ENCODE measurements at places on chromosomes 2 and 18.
A peak's percentile ranks its signal among the peaks of the same experiment; 100 is the strongest.

DNA sequence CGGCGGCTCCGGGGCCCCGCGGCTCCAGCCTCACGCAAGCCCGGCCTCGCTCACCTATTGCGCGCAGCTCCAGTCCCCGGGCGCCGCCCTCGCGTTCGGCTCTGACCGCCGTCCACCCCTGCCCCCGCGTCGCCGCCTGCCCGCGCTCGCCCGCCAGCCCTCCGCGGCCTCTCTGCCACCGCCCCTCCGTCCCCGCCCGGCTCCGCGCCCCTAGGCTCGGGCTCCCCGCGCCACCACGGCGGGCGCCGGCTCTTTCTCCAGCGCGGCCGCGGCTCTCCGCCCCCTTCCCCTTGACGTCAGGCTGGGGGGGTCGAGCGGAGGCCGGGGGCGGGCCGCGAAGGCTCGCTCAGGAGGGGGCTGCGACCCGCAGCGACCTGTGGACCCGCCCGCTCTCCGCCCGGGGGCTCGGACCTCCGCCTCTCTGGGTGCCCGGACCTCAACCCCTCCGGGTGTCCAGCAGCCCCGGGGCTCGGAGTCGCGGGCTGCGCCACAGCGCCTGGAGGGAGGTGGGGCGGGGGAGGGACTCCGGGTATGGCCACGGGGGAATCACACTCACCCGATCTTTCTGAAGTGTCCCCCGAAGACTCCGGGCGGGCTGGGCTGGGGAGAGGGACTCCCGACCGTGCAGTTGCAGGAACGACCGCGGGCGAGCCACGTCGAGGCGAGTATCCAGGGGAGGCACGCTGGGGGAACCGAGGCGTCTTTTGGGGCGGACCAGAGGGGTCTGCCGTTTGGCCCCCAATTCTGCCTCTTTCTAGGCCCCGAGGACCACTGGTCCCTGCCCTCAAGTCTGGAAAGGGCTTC is at the start of gene SEMA4C:
Gene SEMA4C (minus strand): TSS at position 259 of the 804 bp plus-strand sequence. CDS start 2,194 bp downstream, outside the sequence.
- peak; percentile 69 for DNase-seq

DNA sequence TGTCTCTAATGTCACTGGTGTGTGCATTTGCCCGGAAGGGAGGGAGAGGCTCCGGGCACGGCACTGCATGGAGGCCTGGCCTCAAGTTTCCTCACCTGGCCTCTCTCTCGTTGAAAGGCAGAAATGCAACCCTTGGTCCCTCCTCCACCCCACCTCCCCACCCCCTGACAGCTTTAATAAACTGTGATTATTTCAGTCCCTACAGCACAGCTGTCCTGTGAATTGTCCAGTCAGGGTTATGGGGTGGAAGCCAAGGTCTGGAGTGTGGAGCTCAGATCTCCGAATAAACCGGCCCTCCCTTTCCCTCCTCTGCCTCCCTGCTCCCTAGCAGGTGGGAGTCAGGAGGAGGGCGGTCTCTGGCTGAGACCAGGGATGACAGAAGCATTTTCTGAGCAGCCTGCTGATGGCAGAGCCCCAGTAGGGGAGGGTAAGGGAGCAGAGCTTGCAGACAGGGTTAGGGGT is 199.2 kb upstream of the SMAD2 start:
- no peak for DNase-seq

DNA sequence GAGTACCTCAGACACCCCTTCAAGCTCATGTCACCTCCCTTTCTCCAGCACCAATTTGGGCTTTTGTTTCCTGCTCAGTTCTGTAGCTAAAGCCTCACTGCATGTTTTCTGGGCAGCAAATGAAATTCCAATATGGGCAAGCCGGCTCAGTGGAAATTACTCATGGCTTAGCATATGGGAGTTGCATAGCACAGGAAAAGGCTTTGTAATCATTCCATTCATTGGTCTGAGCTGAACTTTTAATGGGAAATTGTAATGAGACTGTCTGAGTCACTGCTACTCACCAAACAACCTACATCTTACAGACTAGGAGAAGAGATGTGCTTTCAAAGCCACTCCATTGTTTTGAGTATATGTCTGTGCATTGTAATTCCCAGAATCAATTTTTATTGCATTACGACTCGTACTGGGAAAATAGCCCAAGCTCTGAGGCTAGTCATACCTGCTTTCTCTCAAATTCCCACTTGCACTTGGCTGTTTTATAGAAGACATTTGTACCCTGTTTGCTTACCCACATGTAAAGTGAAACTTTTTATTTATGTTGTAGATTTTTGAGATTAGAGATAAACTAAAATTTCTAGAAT is 139.5 kb upstream of the LRATD1 start:
- DNase-seq, result no peak

DNA sequence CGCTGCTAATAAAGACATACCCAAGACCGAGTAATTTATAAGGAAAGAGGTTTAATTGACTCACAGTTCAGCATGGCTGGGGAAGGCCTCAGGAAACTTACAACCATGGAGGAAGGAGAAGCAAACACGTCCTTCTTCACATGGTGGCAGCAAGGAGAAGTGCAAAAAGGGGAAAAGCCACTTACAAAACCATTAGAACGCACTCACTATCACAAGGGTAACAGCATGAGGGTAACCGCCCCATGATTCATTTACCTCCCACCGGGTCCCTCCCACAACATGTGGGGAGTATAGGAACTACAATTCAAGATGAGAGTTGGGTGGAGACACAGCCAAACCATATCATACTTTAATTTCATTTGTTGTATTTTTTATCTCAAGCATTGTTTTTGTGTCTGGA is 67.5 kb downstream of the ATP9B start:
- no peak for DNase-seq

DNA sequence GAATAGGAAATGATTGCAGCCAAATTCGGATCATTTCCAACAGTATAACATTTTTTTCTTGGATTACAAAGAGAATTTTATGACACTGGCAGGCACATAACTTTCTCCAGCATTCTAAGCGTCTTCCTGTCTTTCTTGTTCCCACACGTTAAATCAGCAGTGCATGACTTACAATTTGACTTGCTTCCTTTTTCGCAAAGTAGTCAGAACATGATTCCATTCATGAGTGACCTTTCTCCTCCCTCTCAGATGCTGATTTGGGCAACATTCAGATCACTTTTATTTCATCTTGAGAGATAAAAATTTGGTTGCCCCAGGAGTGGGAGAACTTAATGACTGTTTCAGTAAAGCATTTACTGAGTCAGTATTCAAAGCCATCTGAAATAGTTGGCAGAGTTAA is 858.7 kb upstream of the ACVR2A start:
- DNase-seq, result no peak

DNA sequence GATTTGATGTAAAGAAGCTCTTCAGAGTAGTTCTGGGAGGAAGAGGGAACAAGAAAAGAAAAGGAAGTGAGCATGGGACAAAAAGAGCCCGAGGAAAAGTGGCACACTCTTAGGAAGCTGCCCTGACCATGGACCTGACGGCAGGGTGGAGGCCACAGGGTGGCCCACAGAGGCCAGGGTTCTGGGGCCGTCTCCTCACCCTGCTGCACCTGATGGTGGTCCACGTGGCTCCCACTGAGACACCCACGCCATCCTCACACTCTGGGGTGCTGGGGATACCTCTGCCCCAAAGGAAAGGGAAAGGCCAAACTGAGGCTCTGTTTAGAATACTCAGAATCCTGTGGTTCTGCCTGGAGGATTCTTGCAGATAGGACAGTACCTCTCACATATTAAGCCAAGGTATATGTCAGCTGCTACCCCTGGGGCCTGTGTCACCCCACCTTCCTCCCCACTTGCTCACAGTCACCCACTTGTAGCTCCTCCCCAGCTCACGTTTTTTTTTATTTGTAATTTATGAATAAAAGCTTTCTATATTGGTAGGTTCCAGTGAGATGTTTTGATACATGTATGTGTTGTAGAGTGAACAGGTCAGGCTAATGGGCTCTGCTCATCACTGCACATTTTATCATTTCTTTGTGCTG is 171.1 kb downstream of the LDLRAD4 start:
- DNase-seq, result no peak

DNA sequence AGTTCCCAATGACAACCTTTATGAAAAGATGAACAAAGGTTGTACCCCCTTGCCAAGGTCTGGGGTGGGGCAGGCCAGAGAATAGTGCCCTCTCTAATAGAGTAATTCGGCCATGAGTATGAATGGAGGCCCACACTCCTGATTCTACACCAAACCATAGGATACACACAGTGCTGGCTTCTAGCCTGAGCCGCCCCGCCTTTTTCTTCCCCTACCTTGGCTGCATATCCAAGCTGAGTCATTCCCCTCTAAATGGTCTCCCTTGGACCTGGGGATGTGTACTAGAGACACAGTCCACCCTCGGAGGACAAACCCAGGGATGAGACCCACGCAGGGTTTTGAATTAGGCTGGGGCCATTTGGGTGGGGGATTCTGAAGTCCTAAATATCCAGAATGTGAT is 107.2 kb upstream of the CAPN13 start:
- DNase-seq, result no peak

DNA sequence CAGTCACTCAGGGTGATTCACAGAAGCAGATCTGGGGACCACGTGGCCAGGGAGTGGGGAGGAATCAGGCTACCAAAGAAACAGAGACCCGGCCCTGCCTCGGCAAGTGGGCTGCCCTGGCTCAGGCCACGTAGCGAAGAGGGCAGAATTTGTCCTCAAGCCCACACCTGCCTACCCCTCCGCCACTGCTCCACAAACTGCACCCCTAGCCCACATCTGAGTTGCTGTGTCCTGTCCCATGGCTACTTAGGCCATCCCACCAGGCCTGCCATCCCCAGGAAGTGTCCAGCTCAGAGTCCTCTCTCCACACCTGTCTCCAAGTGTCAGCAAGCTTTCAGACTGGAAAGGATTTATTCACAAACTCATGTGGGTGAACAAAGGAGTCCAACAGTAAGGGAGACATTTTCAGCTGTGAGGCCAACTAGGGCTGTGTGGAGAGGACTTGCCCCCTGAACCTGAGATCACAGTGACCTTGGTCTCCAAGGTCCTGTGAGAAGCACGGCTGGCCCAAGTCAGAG is 31.7 kb upstream of the ASPRV1 start:
- no peak for DNase-seq

DNA sequence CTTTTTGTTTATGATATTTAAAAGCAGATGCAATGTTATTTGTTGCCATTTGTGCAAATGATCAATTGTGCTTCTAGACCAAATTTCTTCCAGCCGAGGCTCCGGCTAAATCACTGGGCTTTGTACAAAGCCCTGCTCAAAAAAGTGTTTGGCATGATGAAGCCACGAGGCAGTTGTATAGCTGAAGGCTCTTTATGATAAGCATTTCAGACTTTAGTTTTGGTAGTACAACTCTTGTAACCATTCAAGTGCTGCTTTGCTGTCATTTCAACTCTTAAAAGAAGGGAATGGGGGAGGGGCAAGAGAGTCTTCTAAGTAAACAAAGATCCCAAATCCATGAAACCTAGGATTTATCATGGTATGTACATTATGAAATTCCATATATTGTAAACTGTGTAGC is 3.3 kb upstream of the ZNF532 start:
- DNase-seq, result no peak

- no peak for DNase-seq
Measured at GRCh38 chr2:160479269-160479668, 14.3 kb downstream of the RBMS1 start.

DNA sequence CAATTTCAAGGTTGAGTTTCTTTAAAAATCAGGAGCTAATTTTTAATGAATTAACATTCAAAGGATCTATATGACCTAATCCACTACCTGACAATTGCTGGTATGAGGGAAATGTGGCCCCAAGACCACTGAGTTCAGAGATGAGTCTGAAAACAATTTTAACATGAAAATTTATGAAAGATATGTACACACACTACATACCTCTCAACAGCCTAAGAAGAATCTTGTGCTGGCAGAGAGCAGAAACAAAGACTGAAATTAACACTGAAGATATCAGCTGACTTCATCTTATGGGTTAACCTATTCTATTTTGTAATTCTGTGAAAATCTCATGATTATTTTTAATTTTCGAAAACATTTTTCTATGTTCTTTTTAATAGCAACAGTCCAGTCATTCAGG is 1.7 kb downstream of the FAP start:
- no peak for DNase-seq

GRCh38 chr2:153047220-153047619 is 328.8 kb downstream of the ARL6IP6 start:
- DNase-seq, result no peak

GRCh38 chr18:70553245-70553935 is 264.5 kb downstream of the SOCS6 start:
- no peak for DNase-seq

DNA sequence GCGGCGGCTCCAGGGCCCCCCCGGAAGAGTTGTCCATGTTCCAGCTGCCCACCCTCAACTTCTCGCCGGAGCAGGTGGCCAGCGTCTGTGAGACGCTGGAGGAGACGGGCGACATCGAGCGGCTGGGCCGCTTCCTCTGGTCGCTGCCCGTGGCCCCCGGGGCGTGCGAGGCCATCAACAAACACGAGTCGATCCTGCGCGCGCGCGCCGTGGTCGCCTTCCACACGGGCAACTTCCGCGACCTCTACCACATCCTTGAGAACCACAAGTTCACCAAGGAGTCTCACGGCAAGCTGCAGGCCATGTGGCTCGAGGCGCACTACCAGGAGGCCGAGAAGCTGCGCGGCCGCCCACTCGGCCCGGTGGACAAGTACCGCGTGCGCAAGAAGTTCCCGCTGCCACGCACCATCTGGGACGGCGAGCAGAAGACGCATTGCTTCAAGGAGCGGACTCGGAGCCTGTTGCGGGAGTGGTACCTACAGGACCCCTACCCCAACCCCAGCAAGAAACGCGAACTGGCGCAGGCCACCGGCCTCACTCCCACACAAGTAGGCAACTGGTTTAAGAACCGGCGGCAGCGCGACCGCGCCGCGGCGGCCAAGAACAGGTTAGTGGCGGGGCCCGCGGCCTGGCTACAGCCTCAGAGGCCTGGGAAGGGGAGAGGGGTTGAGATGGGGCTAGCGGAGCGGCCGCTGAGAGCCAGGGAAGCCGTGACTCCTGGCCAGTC is 965 bp downstream of the SIX3 start:
- peak; percentile 38 for DNase-seq

DNA sequence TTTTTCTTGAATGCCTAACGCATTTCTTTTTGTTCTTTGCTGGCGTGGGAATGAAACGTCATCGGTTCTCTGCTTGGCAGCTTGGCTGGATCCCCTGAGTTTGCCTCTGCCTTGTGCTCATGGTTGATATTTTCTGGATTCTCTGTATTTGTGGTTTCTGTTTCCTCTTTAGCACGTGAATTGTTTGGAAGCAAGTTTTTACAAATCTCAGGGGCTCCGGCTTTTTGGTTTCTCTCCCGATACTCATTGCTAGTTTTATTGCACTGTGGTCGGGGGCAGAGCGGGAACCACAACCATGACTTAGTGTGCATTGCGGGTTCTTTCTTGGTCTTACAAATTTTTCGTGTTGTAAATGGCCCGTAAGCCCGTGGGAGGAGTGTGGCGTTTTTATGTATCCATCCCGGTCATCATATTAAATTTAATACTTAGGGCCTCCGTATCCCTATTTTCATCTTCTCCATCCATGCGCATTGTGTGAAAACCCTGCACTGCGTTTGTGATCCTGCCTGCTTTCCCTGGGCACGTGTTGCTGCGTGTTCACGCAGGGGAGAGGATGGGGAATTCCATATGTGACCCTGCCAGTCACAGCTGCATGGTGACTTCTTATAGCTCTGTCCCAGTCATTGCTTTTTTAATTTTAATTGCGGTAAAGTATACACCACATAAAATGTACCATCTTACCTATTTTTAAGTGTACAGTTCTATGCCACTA is 9.4 kb downstream of the RAMP1 start:
- no peak for DNase-seq
